Motor neuron (in vitro differentiated cells): ENCODE measurements at places on chromosomes 3 and 15. TPM values are rescaled to one million over a fixed set of nuclear protein-coding genes. Genes with fewer than 3 reads are reported as not detected.

- ATAC-seq = no peak
Observed at GRCh38 chr3:10292505-10293419, at the start of gene GHRL. Gene GHRL, minus strand, starts transcription at chr3:10292947. Its CDS starts 2,767 bp downstream, at chr3:10290180.

CGNL1 gene
- total RNA-seq = 0.88 and 1.3 TPM in 2 replicates

DNA sequence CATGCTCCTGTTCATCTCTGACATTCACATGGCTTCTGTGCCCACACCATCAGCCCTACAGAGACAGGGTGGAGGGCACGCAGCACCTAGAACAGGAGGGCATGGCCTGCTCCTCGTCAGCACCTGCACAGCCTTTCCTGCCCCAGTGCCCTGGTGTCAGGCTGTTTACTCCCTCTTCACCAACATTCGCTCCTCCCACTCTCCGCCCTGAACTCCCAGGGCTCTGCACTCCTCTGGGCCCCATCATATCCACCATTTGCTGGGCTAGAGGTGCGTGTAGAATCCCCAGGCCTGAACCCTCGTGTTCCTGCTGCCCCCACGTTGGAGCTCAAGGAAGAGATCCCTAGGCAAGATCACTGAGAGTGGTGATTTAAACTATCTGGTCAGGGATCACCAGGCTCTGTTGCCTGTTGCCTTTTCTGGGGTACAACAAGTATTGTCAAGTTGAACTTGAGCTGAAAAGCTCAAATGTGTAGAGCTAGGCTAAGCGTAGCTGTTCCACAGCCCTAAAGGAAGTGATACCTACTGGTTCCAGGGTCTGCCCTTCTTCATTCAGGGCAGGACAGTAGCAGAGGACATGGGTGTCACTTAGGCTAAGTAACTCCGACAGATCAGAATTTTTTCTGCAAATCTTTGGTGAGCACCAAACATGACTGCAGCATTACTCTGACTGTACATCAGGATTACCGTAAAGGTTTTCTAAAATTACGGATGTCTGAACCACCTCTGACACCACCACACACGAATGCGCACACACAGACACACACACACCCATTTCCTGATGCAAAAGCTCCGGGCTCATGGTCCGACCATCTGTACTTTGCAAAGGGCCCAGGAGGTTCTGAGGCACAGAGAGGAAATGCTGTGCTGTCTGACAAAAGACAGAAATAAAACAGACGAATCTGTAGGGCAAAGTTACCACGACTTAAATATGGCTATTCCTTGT is 43.7 kb upstream of the GNB5 start:
- no peak for ATAC-seq

GOLGA8S gene
- total RNA-seq = 0.17 and 0.23 TPM in 2 replicates

- no peak for ATAC-seq
Observed at GRCh38 chr15:45093013-45093412, 21.0 kb downstream of the DUOX2 start.

DNA sequence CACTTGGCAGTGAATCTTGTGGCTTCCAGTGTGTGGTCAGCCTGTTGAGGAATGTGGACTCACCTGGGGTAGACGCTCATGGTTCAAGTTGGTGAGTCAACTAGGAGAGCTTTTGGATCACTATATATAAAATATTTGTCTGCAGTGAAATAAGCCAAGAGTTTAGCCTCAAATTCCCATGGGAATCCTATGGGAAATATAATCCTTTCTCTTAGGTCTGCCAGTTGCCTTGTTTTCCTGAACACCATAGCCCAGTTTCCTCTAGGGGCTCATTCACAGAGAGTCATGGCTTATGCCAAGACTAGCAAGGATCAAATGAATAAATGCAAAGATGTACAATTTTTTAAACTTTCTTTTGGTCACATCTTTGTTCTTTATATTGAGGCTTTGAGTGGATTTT is 100.1 kb upstream of the NPHP3 start:
- no peak for ATAC-seq

SERPINI2 gene
- 0.14 and 0.21 TPM in 2 replicates for total RNA-seq

DNA sequence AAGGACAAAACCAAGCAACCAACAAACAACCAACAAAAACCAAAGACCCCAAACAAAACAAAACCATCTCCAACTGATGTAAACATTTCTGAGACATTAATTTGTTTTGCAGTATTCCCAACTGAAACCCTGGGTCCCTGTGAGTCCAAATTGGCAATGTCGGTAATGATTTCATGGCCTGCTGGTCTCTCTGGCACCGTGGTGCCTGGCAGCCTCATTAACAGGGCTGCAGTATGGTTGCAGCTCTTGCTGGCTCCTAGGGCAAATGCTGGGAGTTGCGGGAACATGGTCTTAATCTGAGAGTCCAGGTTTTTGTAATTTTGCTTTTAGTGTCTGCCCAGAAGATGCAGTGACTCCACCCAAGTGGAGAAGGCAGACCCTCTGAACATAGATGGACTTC is 128.3 kb downstream of the SV2B start:
- no peak for ATAC-seq

DNA sequence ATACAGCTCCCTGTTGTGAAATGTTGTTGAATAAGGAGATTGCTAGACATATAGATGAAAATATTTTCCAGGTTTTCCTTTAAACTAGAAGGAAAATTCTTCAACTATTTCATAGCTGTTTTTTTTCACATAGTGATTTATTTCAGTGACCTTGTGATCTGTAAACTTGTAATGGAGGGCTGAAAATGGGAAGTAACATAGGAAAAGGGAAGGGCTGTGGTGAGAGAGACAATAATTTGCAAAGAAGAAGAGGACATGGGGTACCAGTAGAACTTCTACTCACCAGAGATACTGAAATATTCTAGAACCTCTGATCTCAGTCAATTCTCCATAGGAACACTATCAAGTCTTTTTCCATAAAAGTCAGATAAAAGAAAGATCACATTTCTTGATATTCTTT is 60.4 kb downstream of the PLS1 start:
- ATAC-seq = no peak

DNA sequence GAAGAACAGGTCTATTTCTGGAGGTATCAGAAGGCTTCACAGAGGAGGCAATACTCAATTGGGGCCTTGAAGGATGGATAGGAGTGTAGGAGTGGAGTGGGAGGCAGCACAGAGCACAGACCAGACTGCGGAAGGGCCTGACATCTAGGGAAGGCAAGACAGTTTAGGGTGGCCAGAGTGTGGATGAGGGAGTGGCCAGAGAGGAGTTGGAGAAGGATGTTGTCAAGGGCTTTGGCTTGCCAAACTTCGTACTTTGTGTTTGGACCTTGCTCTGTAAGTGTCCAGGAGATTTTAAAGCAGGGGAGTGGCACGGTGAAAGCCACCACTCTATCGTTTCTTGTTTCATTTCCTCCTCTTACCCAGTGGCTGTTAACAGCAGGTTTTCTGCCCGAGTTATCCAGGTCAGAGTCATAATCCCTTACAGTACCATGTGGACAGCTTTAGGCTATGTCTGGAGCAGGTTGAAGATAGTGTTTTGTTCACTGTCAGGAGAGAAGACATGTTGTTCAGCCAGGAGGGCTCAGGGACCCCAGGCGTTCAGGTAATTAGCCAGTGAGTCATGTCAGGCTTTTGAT is 12.3 kb downstream of the SMAD3 start:
- no peak for ATAC-seq

RTP2 gene
- not detected in 2 replicates for total RNA-seq

CHST13 gene
- total RNA-seq = 0.30 TPM in 1 of 2 replicates, not detected in the other

- peak; percentile 82 for ATAC-seq
Observed at GRCh38 chr3:124559846-124560574, 170.2 kb upstream of the UMPS start.

GRCh38 chr3:195773956-195774537 is 37.7 kb downstream of the MUC4 start:
- ATAC-seq = no peak

DNAH12 gene
- 0.31 and 0.42 TPM in 2 replicates for total RNA-seq

- peak; percentile 37 for ATAC-seq
Observed at GRCh38 chr3:38085311-38085942, 46.4 kb downstream of the DLEC1 start.

PHLDB2 gene
- total RNA-seq = 9.6 and 10.9 TPM in 2 replicates

- ATAC-seq = no peak
Observed at GRCh38 chr15:42080919-42081830, 13.2 kb downstream of the PLA2G4D start.

GRCh38 chr3:160454995-160455394 is 5.4 kb upstream of the TRIM59 start:
- no peak for ATAC-seq

GRCh38 chr3:140736863-140737460 is 59.1 kb downstream of the TRIM42 start:
- peak; percentile 20 for ATAC-seq

GRCh38 chr3:80970292-80970691 is 791.2 kb downstream of the GBE1 start:
- ATAC-seq = no peak

GRCh38 chr15:40084650-40085049 is 24.0 kb downstream of the BMF start:
- no peak for ATAC-seq

DNA sequence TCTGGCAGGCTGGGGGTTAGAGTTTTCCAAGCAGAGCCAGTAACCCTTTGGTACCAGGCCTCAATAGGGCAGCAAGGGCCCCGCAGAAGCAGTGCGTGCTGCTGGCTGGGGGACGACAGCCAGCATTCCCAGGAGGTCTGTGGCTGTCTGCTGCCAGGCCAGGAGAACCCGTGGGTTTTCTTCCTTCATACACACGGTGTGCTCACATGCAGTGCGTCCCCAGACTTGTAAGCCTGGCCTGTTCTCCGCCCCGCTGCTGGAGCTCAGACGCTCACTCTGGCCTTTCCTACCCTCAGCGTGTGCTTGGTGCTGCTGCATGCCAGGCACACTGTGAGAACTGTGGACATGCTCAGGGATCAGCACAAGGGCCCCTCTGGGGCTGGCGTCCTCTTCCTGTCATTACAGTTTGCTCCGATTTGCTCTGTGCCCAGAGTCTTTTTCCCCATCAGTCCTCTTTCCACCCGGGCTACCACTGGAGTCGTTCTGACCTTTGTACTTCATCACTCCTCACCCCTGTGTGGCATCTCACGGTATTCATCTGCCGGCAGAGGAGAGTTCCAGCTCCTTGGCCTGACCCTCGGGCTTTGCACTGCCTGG is 149.5 kb downstream of the DNAJB8 start:
- peak; percentile 46 for ATAC-seq

DNA sequence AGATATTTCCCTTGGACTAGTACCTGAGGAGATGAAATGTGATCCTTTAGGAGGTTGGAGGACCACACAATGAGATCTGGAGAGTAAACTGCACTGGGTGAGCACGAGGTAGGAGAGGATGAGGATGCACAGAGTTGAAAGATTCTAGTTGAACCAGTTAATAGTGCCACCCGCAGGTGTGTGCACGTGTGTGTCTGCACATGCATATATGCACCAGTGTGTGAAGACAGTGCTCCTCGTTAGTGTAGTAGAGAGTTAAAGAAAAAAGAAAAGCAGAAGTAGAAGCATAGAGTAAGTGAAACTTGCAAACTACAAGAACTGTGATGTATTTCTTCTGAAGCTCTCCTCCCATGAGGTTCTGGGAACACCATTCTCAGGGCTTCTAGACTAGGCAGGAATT is 8.4 kb downstream of the MED12L start:
- ATAC-seq = no peak

C15orf61 gene
- total RNA-seq = 1.9 and 2.4 TPM in 2 replicates

DNA sequence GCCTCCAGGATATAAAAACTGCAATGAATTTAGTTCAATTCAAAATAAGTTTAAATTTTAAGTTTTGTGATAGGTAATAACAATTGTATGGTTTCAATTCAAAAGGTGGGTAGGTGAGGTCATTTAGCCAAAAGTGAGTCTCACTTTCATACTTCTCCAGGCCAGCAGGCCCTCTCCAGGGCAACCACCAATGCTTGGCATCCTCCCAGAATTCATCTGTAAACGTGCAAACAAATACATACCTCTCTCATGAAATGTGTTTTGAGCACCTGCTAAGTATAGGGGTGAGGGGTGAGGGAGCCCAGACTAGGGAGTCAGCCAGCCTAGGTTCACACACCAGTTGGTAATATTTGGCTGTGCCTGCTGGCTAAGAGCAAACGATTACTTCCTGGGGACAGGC is 22.0 kb upstream of the RBSN start:
- ATAC-seq = peak; percentile 43

ECE2 gene
- 0.46 and 0.50 TPM in 2 replicates for total RNA-seq

DNA sequence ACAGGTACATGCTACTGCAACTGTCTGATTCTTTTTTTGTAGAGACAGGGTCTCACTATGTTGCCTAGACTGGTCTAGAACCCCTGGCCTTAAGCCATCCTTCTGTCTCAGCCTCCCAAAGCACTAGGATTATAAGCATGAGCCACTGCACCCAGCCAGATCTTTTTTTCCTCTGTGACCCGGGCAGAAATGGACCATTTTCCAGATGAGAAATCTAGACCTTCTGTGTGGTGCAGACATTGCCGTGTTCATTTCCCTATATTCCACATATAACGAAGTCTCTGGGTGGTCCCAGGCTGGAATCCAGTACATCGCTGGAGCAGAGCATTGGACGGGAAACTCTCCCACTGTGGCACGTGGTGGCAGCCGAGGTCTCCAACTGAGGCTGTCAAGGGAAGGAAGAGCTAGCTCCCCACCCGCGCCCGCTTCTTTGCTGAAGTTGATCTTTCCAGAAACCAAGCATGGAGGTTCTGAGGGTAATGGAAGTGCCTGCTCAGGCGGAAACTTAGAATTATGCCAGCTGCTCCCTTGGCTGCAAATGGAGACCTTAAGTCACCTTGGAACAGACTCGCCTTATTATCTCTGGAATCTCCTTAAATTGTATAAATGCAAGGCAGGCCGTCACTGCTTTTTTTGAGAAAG is 23.1 kb upstream of the TXNRD3 start:
- ATAC-seq = no peak

GRCh38 chr3:168865022-168865551 is 769.4 kb upstream of the GOLIM4 start:
- no peak for ATAC-seq

FEZF2 gene
- total RNA-seq = 0.69 and 0.73 TPM in 2 replicates
